ENCODE measurements at places on chromosomes 7 and 10. TPM values are rescaled to one million over a fixed set of nuclear protein-coding genes. Genes with fewer than 3 reads are reported as not detected.

PKD2L1 gene
- not detected for polyA plus RNA-seq

SGCE gene
- polyA plus RNA-seq, result 9.0 TPM

INHBA gene
- polyA plus RNA-seq, result not detected

EGFR gene
- not detected for polyA plus RNA-seq

AKR1D1 gene
- not detected for polyA plus RNA-seq

JMJD1C gene
- polyA plus RNA-seq, result 107 TPM

KEL gene
- polyA plus RNA-seq, result not detected

ADAP1 gene
- polyA plus RNA-seq, result 6.4 TPM

MMP21 gene
- not detected for polyA plus RNA-seq

PPP1R3A gene
- polyA plus RNA-seq, result not detected

OR6B1 gene
- not detected for polyA plus RNA-seq

PIP gene
- polyA plus RNA-seq, result not detected

HUS1 gene
- polyA plus RNA-seq, result 38.3 TPM

GRM8 gene
- not detected for polyA plus RNA-seq

TWIST1 gene
- polyA plus RNA-seq, result not detected

DENND2A gene
- polyA plus RNA-seq, result not detected

ZKSCAN5 gene
- polyA plus RNA-seq, result 5.4 TPM

Data from IgD-negative memory B cell (primary cell).